ENCODE measurements at places on chromosomes 4 and X.

DNA sequence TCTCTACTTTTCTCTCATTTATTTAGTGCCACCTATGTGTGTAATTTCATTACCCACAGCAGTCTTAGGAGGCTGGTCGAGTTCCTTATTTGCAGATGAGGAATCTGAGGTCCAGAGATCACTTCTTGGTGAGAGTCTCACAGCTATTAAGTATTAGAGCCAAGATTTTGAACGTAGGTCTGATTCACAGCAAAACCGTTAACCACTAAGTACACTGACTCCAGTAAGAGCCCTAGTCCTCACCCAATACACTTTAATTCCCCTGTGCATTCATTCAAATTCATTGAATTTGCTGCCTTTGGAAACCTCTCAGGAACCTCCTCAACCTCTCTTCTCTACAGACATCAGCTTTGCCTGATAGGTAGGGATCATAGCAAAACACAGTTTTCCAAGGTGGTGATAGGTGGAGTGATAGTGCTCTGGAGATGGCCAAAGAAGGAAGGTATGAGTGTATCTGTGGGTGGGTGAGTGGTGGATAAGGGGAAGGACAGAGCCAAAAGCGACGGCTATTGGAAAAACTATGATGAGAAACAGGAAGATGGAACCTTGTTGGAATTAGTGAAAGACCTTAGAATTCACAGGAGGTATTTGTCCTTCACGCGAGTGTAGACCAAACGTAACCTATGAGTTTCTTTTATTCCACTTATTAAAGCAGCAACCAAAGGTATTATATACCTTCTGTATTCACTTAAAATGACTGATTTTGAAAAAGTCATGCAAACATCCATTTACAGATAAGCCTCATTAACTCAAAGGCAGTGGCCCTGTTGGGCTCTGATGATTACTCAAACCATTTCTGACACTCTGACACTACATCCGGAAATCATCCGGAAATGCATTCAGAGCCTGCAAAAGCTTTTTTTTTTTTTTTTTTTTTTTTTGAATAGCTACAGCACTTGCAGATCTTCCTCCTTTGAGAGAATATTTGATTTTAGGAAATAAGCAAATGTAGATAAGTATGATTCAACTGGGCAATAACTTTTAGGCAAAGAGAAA lies 6.3 kb downstream of the FMR1 start:
- no peak for DNase-seq

- no peak for DNase-seq
Observed at GRCh38 chrX:72123471-72124185, 8.1 kb downstream of the RTL5 start.

DNA sequence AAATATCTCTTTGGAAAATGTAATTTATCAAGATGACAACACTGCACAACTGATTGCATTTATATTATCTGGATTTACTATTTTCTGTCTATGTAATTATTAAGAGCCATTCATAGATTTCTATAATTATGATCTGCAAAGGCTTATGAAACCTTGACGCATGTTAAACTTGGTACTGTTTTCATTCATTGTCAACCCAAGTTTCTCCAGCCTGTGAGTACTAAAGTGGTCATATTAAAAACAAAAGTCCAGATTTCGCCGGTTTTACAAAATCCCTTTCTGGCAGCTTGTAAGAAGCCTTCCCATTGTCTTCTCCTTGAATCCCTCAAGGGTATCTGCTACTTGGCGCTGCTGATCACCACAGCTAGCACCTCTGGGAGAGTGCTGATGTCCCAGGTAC lies 19.7 kb upstream of the GRPR start:
- no peak for DNase-seq

DNA sequence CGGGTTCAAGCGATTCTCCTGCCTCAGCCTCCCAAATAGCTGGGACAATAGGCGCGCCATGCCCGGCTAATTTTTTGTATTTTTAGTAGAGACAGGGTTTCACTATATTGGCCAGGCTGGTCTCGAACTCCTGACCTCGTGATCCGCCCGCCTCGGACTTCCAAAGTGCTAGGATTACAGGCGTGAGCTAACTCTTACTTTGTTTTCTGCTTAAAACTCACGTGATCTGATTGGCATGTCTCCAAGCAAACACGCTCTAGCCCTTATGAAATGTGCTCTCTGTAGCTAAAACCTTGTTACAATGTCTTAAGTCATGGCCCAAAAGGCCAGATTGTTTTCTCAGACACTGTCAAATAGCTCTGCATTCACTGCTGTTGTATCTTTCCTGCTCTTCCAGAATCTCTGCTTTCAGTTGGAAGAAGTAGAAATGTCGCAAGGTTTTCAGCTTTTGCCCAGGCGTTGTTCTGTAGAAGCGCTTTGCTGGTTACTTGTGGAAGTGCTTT lies 39.7 kb upstream of the OGT start:
- no peak for DNase-seq

DNA sequence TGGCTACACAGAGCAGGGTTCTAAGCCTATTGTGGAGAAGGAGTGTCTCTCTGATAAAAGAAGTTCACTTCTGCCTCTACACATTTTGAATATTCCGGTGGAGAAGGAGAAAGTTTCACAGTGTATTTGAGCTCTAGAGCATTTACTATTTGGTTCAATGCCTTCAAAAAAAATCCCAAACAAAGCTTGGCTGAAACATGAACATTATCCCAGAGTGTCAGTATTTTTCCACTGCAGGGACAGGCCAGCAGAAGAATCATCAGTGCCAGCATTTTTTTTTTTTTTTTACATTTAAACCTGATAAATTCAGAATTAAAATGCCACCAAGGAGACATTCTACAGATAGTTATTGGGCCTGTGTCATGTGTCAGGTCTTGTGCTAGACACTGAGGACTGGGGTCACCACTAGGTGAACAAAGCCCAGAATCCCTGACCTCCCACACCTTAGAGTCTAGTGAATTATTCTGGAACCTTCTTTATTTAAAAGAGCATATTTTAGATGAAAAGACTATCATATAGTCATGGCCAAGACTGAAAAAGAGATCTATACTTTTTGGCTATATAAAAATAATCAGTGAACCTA lies 48.0 kb upstream of the NAP1L5 start:
- DNase-seq = no peak

DNA sequence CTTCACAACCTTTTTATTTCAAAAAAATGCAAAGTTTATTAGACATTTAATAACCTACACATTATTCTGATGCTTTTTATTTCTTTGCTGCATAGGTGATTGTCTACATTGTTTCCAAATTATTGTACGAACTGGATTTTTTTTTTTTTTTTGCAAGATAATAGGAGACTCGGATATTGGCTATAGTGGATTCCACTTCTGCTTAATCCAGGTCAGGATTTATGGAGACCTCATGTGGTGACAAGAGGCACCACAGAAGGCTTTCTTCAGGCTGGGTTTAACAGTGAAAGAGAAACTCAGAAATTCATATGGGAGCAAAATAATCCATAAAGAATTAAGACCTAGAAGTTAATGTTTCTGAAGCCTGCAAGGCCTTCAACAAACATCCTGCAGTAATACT lies 2.4 kb upstream of the SLIT2 start:
- no peak for DNase-seq

GRCh38 chr4:139852612-139853269 lies 187.1 kb downstream of the MGST2 start:
- no peak for DNase-seq

DNA sequence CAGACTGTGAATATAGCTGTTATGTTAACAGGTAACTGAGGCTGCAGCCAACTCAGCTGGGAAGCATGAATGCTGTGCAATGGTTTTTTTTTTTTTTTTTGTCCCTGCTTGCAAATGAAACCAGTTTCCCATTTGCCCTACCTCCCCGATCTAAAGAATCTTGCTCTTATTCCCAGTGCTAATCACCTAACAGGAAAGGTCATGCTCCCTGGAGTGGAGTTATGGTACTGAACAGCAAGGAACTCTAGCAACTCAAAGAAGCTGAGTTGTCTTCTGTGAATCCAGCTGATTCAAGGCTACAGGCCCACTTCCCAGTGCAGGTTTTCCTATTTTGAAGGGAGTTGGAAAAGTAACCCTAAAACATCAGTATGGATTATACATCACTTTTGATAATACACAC lies 52.1 kb downstream of the HTR2C start:
- no peak for DNase-seq

DNA sequence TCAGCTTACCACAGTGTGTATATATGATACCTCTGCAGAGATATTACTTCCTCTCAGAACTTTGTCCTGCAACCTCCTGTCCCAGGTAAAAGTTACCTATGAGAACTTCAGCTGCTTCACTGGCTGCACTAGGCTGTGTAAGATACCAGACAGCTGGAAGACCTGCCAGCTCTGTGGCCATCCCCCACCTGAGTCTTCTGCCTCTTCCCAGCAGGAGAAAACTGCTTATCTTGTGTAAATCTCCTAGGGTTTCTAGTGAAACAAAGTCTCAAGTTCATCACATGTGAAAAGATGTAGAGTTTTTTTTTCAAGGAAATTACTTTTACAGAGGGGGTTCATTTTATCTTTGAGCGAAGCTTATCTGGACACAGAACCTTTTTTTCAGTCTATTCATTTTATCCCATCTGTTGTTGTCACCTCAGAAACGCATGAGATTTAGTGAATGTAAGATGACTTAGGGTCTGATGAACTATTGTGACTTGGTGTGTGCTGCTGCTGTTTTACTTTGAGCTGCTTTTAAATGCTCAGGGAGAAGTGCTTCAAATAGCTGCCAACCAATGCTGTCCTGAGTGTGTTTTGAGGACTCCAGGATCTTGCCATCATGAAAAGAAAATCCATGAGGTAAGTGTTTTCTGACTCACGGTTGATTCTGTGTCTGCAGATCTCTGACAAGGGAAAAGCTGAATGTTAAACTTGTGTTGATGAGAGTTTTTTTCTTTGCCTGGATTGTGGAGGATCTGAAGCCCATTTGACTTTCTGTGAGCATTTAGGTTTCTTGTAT lies 187.8 kb downstream of the FRAS1 start:
- no peak for DNase-seq

GRCh38 chr4:70297576-70297975 lies 37.2 kb upstream of the CABS1 start:
- DNase-seq = no peak

GRCh38 chrX:17042037-17042436 lies 95.6 kb downstream of the REPS2 start:
- DNase-seq = no peak

DNA sequence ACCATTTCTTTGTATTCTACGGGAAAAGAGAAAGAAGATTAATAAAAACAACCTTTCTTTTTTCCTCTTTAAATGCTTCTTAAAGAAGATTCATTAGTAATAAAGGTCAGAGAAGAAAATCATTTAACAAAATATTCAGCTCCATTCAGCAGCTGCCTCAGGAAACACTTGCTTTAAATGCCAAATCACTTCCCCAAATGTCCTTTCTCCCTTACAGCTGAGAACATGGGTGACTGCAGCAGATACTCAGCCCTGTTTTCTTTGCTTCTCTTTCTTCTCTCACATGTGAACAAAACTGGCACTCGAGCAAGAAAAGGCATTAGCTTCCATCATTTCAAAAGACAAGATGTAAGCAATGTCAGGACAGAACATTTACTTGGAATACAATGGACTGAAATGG lies 120.2 kb downstream of the INPP4B start:
- DNase-seq = no peak

DNA sequence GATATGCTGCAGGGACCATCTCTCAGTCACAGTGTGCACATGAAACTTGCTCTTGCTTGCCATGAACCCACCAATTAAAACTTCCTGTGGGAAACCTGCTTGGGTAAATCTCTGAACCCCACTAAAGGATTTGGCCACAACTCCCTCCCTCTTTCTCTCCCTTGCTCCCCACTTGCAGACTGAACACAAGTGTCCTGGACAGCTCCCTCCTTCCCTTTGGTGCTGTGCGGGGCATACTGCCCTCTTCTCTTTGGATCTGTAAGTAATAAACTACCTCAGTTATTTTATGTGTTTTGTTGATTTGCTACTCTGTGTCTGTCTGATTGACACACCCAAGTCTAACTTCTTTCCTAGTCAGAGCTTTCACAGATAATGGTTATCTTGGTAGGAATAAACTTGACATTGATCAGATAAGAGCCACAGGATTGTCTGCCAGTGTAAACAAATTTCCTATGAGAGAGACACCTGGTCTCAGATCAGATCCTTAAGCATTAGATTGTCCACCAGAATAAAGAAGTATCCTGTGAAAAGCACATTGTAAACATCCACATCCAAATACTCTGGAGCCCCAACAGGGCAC lies 41.8 kb downstream of the SULT1E1 start:
- no peak for DNase-seq

GRCh38 chrX:115214605-115215004 lies 19.3 kb downstream of the LRCH2 start:
- no peak for DNase-seq

- no peak for DNase-seq
Observed at GRCh38 chr4:169971456-169972015, 54.7 kb downstream of the MFAP3L start.

DNA sequence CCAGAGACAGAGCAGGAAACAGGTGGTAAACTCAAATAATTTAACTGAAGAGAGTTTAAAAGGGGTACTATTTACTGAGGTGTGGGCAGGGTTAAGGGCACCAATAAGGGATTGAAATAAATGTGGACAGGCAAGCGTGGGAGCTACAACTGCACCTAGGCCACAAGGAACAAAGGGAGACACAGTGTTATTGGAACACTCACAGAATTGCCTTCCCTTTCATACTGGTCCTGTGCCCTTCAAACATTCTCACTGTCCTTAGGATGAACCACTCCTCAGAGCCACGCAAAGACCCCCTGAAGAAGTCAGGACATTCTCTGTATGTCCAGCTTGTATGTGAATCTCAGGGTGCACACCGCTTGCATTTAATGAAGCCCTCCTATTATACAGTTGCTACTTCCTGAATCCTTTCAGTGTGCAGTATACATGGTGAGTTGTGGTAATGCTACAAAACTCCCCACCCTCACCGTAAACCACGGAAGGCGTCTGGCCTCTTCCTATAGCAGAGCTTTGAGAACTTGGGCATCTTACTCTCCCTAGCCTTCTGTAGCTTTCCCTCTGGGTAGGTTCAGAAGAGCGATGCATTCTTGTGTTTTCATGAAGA lies 9.6 kb upstream of the MRPL1 start:
- DNase-seq = peak; percentile 41

GRCh38 chr4:33349376-33349775 lies 2629.2 kb downstream of the PCDH7 start:
- DNase-seq = no peak

GRCh38 chrX:18898492-18898891 lies 85.4 kb downstream of the PHKA2 start:
- no peak for DNase-seq

GRCh38 chr4:48445704-48446103 lies 37.4 kb upstream of the SLC10A4 start:
- DNase-seq = no peak

Data from stimulated activated CD4-positive, alpha-beta T cell treated with anti-CD3 and anti-CD28 coated beads, Interleukin-2, amount 100 ng/mL, for 48 hours (primary cell).